ENCODE measurements at places on chromosomes 11 and 22.

- DNase-seq: no peak
These were observed 3.4 kb downstream of the EMID1 start for GRCh38 chr22:29208879-29209623.

DNA sequence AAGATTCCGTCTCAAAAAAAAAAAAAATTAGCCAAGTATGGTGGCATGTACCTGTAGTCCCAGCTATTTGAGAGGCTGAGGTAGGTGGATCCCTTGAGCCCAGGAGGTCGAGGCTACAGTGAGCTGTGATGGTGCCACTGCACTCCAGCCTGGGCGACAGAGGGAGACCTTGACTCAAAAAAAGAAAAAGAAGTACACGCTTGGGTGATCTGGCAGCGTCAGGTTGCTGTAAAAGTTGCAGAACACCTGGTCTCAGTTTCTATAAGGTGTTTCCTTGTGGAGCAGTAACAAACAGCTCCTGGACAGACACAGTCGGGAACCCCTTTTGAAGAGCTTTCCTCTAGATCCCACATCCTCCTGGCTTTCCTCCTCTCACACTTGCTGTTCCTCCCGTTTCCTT is 45.8 kb downstream of the SCGB1A1 start:
- DNase-seq: no peak

DNA sequence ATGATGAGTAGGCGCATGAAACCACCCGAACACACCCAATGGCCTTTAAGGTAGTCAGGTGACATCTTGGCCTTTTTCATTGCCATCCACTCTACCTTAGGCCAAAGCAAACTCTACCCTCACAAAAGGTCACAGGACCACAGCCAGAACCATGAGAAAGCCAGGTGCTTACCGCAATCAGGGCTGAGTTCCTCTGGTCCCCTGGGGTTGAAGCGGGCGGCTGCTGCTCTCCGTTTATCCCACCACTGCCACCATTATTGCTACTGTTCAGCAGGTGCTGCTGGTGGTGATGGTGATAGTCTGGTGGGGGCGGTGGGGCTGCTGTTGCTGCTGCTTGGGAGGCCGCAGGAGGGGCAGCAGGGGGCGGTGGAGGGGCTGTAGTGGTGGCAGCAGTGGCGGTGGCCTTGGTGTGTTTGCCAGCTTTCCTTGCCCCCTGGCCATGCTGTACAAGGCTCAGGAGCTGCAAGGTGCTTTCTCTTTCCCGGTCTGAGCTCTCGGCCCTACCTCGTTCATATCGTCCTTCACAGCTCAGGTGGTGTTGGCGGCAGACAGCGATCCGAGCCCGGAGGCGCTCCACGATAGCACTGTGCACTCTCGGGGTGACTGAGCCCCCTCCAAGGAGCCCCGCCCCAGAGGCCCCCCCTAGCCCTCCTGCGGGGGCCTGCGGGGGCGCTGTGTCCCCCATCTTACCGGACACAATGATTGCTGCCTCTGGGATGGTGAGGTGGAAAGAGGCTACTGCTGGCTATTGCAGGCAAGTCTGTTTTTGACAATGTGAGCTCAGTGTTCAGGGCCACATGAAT is 1.6 kb downstream of the MAML2 start:
- peak; percentile 64 for DNase-seq

DNA sequence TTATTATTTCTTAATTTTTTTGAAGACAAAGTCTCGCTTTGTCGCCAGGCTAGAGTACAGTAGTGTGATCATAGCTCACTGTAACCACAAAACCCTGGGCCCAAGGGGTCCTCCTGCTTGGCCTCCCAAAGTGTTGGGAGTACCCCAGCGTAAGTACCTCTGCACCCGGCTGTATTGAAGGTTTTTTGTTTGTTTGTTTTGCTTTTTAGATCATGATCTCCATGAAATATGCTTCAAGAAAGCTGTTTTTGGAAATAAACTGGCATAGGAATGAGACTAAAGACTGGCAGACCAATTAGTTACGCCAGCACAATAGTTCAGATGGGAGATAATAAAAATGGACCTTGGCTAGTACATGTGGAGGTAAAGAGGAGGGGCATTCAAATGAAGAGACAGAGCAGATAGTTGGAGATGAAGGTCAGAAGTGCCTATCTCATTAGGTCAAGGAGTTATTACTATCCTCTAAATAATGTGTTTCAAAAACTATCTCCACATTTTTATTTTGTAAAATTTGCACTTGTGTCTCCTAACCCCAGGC is 4.1 kb upstream of the MRPL48 start:
- no peak for DNase-seq

GRCh38 chr11:69903211-69903610 is 84.0 kb upstream of the FGF3 start:
- no peak for DNase-seq

DNA sequence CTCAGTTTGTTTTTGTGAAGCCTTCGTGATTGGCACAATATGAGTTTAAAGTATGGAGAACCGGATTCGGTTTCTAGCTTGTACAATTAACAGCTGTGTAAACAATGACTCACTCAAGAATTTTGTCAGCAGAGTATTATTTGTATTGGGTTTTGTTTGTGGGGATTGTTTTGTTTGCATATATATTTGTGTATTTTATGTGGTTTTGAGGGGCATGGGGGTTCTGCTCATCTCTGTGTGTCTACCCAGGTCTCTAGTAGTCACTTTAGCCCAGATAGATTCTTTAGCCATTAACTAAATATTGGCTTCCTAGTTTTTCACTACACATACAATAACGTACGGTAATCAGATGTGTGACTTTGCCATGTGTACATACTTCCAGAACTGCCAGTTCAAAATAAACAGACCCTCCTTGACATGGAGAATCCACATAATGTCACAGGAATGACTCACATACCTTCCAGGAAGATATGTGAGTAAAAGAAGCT is 7.5 kb upstream of the MS4A7 start:
- no peak for DNase-seq

GRCh38 chr11:32088117-32088941 is 2.5 kb upstream of the RCN1 start:
- peak; percentile 91 for DNase-seq

Data from EL (cell line).